Activated CD8-positive, alpha-beta memory T cell treated with anti-CD3 and anti-CD28 coated beads for 1 hour (primary cell): ENCODE measurements at places on chromosomes 3 and 15.

DNA sequence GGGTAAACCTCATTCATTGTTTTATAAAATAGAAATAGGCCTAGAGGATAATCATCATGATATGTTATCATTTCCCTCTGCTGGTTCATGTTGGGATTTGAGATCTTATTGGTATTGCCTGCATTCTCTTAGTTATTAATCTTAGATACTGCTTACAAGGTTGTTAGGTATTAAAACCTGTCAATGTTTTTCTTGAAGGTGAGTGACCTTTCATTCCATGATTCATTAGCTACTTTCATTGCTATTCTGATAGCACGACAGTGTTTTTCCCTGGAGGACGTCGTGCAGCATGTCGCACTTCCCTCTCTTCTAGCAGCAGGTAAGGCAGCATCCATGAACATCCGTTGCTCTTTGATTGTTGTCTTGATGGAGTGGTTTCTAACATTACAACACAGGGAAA, 17.1 kb downstream of the P2RY12 start:
- no peak for DNase-seq

GRCh38 chr15:61035311-61035710, 193.8 kb downstream of the RORA start:
- no peak for DNase-seq

DNA sequence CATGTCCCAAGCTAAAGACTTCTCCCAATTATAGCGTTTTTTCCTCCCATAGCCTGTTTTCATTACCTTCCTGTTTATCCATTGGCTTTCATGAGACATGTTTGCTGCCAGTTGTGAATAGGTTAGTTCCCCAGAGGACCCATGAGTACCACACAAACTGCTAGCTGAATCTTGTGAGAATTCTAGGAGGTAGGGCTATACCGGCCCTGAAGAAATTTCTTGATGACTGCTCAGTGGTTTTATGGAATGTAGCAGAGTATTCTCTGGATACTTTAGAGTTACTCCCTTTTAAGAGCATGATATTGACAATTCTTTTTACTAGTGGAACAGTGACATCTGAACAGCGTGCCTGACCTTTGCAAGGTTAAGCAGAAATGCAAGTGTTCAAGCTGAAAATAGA, 210.4 kb downstream of the MCTP2 start:
- DNase-seq = no peak

- DNase-seq = no peak
Observed at GRCh38 chr3:31234145-31234544, 298.6 kb upstream of the STT3B start.

DNA sequence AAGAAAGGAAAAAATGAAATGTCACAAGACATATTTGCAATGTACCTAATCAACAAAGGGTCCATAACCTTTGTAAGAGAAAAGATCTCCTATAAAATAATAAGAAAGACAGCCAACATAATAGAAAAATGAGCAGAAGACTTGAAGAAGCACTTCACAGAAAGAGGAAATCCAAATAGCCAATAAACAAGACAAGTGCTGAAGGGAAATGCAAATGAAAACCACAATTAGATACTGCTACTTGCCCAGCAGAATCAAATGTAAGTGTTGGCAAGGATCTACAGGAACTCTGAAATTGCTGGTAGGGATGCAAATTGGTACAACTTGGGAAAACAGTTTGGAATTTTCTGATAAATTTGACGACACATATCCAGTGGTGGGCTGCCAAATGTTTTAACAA, 15.1 kb upstream of the TOPAZ1 start:
- no peak for DNase-seq

GRCh38 chr3:45758871-45759270, 37.5 kb downstream of the SLC6A20 start:
- no peak for DNase-seq

GRCh38 chr3:78741066-78741645, 1026.6 kb downstream of the ROBO1 start:
- no peak for DNase-seq
